ENCODE measurements at places on chromosomes 1 and 21.
A peak's percentile ranks its signal among the peaks of the same experiment; 100 is the strongest.

- DNase-seq = no peak
These were observed 351.4 kb downstream of the HLX start for GRCh38 chr1:221230605-221231004.

- no peak for DNase-seq
These were observed 19.7 kb upstream of the CAPZB start for GRCh38 chr1:19504796-19505692.

- no peak for DNase-seq
These were observed 7.9 kb upstream of the NLRP3 start for GRCh38 chr1:247408100-247408499.

DNA sequence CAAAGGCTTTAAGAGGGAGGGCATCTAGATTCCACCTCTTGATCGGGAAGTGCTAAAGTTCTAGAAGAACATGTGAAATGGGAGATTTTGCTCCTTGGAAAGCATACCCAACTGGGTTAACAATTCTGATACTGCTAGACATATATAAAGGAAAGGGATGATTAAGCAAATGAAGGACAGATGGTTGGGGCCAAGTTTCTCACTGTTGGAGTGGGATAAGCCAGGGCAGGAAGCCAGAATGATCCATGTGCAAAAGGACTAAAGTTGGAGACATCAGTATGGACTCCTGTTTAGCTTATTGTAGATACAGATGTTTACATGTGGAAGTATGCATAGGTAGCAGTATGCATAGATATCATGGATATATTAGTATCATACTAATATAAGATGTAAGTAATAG is 16.8 kb downstream of the PLA2G5 start:
- no peak for DNase-seq

GRCh38 chr1:98201666-98202081 is 280.8 kb upstream of the DPYD start:
- no peak for DNase-seq

- no peak for DNase-seq
These were observed 4.8 kb downstream of the THBS3 start for GRCh38 chr1:155202731-155203515.

DNA sequence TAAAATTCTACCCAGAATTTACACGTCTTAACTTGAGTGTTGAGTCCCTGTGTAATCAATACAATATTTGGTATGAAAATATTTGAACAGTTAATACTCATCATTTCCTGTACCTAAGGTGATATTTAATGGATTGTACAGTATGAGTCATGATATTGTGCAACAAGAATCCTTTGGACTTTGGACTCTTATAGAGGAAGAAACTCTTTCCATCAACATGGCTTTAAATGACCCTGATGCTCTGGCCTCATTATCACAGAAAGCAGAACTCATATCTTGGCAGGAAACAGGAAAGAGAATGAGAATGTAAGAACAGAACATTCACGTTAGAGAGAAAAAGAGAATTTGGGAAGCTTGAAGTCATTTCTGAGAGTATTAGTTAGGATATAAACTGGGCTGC is 168.8 kb upstream of the B3GALT2 start:
- DNase-seq = no peak

- no peak for DNase-seq
These were observed 205.2 kb downstream of the MATN1 start for GRCh38 chr1:30518186-30518585.

- no peak for DNase-seq
These were observed 571.8 kb upstream of the ADGRL2 start for GRCh38 chr1:81228926-81229325.

- DNase-seq = no peak
These were observed 101.0 kb downstream of the OSBPL9 start for GRCh38 chr1:51717842-51718241.

- peak; percentile 8 for DNase-seq
These were observed 423 bp downstream of the SLAMF8 start for GRCh38 chr1:159827102-159827490.

DNA sequence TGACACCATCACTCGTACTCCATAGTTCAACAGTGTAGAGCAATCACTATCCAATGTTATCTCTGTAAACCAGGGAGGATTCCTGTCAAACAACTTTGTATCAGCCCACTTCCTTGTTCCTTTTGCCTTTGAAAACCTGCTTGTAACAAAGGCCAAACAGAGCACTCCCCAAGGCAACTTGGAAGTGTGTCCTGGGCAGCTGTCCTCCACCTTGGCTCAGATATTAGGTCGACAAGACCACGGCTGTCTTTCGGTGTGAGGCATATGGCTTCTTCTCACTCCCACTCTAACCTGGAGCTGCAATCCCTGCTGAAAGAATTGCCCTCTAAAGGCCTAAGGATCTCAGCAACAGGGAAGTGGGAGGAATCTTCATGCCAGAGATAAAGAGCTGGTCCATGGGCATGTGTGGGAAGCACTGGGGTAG is 66.7 kb downstream of the ITPKB start:
- DNase-seq = no peak

DNA sequence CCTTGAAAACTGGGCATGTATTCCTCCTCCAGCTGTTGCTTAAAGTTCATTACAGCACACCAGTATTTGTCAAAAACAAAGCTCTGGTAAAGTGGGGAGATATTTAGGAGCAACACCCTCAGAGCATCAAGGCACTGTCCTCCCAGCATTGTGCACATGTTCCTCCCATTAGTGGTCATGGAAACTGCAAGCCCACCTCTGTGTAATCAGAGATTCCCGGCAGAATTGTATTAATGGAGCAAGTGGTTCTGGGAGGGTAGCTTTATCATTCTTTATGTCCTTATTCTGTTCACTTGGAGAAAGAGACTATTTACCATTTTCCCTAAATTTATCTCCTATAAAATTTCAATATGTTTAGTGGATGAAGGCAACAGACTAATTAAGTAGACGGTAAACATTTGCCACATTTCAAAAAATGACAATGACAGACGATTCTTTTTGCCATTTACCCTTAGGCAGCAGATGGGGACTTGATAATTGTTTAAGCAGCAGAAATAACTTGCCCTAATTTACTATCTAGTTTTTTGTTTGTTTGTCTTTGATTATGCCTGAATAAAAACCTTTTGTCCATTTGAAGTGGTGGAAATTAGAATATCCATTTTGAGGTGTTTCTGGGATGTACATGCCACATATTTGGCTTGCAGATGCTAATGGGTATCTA is 289.6 kb upstream of the ST6GALNAC5 start:
- no peak for DNase-seq

DNA sequence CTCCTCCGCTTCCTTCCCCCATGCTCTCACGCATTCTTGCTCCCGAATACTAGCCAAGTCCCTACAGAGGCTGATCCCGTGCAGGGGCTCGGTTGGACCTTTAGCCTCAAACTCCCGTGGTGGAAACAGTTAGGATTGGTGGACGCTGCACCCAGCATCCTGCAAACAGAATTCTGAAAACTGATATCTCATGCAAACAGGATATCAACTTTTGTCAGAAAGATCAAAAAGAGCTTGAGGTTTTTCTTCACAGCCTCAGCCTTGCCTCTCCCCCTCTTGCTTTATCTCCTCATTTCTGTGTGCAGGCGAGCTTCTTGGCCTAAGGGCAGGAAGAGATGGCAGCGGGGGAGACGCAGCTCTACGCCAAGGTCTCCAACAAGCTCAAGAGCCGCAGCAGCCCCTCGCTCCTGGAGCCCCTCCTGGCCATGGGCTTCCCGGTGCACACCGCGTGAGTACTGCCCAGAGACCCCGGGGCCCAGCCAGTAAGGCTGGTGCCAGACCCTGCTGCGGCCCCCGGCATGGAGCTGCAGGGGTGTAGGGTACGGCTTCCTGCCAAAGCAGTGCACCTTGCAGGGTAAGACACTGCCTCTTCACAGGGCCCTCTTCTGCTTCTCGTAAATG is at the start of gene UBASH3A:
Gene UBASH3A, plus strand, starts transcription at position 292 of the 621 bp plus-strand sequence. Its CDS starts 44 bp downstream, at position 336.
- peak; percentile 67 for DNase-seq

GRCh38 chr21:44892536-44893277 is 19.2 kb upstream of the PTTG1IP start:
- peak; percentile 83 for DNase-seq

DNA sequence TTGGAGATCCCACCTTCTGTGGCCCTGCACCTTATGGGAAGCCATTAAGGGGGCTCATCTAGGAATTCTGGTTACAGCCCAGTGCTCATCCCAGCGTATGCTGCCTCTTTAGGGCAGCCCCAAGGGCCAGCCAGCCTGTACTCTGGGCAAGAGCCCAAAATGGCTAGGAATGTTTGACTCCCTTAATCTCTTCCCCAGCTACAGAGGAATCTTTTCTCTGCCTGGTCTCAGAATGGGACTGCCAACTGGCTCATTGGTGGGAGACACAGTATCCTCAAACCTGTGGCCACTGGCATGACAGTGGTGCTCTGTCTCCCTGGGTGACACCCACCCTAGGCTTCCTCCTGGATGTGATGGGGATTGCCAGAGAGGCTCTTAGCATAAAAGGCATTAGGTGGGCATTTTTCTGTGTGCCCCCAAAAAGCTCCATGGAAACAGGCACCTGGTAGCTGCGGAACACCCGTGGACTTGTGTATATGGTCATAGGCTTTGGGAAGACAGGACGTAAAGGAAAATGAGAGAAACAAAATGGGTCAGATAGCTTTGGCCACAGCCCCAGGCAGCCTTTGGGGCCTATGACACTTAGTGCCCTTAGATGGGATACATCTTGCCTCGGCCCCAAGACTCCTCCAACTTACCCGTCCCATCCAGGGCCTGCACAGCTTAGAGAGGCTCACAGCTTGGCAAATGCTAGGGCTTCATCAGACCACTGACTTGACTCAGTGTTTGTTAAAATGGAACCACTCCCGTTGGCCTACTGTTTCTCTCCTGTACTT is 6.9 kb downstream of the TMEM81 start:
- DNase-seq = no peak

- no peak for DNase-seq
These were observed 27.7 kb upstream of the RAP1A start for GRCh38 chr1:111591937-111592336.

GRCh38 chr1:117128323-117129079 is 7.0 kb upstream of the TRIM45 start:
- DNase-seq = peak; percentile 36

DNA sequence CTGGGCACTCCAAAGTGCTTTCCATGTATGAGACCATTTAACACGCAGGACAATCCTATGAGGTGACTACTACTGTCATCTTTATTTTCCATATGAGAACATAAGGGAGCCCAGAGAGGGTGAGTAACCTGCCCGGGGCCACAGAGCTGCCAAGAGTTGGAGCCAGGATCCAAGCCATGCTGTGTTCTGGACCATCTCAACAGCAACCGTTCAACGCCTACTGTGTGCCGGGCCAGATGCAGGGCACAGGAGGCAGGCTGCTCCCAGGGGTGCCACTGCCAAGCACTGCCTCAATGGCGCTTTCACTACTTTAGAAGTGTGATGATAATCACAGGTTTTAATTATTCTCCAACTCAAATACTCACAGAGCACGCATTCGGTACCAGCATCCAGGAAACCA is 3.8 kb downstream of the ALDH4A1 start:
- DNase-seq = no peak

- DNase-seq = no peak
These were observed 110.5 kb upstream of the COL11A1 start for GRCh38 chr1:103218821-103219220.

DNA sequence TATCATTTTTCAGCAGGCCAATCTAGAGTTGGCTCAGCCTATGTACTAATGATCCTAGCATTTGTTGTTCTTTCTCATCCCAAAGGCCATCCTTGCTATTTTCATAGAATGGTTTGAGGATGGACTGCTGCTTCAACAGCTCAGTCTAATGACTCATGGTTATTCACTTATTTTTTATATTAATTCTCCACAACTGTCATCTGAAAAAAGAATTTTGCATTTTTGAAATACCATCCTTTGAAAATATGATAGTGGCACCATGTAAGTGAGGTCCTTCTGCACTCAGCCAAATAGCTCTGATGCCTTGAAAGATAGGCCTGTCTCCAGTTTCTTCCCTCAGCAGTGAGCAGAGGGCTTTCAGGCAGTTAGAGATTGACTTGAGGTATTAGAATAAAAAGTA is 377.5 kb downstream of the LMO4 start:
- DNase-seq = no peak

- no peak for DNase-seq
These were observed 107.3 kb downstream of the HMGB4 start for GRCh38 chr1:33971018-33971710.

DNA sequence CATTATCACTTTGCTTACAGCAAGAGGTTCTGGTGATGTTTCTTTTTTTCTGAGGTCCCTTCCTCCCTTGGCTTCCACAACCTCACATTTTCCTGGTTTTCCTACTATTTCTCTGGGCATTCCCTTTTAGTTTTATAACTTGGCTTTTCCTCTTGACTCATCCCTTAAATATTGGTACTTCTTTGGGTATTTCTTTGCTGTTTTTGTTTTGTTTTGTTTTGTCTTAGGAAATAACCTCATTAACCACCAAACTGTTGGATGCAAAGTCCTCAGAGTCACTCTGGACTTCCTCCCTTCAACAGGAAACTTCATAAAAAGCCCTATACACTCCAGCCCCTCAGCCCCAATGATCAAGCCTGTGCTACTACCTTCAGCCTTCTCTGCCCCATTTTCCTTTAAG is 211.1 kb downstream of the DUSP10 start:
- no peak for DNase-seq

DNA sequence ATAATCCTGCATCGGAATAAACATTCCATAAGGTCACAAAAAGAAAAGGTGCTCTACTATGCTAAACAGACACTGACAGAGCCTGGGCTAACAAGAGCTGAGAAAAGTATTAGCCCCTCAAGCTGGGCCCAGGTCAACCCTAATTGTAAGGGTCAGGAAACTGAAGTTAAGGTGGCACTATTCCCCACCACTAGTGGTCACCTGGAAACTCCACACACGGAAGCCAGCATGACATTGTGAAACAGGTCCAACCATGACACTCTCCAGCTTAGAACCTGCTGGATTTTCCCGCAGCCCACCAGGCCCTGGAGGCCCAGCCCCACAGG is 1.2 kb downstream of the PTTG1IP start:
- no peak for DNase-seq

GRCh38 chr1:187920976-187921375 is 1092.2 kb downstream of the PLA2G4A start:
- DNase-seq = no peak
